ENCODE measurements at places on chromosomes 3 and 15. TPM values are rescaled to one million over a fixed set of nuclear protein-coding genes. Genes with fewer than 3 reads are reported as not detected.

DNA sequence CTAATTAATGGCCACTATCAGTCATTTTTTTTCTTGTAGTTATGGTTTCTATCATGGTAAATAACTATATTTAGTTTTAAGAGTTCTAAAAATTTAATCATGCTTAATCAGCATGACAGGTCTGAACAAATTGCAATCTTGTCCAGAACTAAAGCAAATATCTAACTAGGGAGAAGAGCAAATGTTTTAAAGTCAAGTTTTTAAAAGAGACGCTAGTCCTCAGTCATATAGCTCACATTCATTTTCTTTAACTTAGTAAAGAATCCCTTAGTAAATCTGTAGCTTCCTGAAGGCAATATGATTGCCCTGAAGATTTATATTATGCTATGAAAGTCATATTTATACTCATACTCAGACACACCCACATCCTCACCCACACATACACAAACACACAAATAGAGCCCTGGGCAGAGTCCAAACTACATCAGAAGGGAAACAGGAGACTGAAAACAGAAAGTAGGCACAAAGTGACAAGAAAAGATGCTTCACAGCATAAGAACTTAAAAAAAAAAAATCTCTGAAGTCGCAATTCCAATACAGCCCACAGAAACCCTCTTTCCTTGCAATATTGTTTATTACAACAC is 1149.1 kb downstream of the SI start:
- no peaks in the 10 kb centered on the region for H3K36me3 ChIP-seq
- no peak overlapping the region for H3K4me3 ChIP-seq
- no peaks in the 10 kb centered on the region for H3K4me1 ChIP-seq

GRCh38 chr15:81491414-81492096 is 117.5 kb upstream of the TMC3 start:
- H3K4me3 ChIP-seq = no peak overlapping the region
- no peak for DNase-seq
- peaks cover 4% of the 10 kb centered on the region for H3K4me1 ChIP-seq
- no peaks in the 10 kb centered on the region for H3K27me3 ChIP-seq
- no peaks in the 10 kb centered on the region for H3K36me3 ChIP-seq

GRCh38 chr3:40207796-40208195 is 101.7 kb upstream of the EIF1B start:
- H3K4me1 ChIP-seq = no peaks in the 10 kb centered on the region
- no peak overlapping the region for H3K27ac ChIP-seq
- H3K4me3 ChIP-seq = no peak overlapping the region
- no peaks in the 10 kb centered on the region for H3K36me3 ChIP-seq
- no peaks in the 10 kb centered on the region for H3K27me3 ChIP-seq

- DNase-seq = no peak
- H3K4me1 ChIP-seq = no peaks in the 10 kb centered on the region
- no peak overlapping the region for H3K27ac ChIP-seq
- no peaks in the 10 kb centered on the region for H3K36me3 ChIP-seq
- no peaks in the 10 kb centered on the region for H3K27me3 ChIP-seq
These were observed 524.1 kb upstream of the CFAP20DC start for GRCh38 chr3:59573911-59574310.

GRCh38 chr3:102124282-102124681 is 275.0 kb downstream of the NFKBIZ start:
- H3K36me3 ChIP-seq = no peaks in the 10 kb centered on the region
- no peaks in the 10 kb centered on the region for H3K4me1 ChIP-seq
- DNase-seq = no peak
- no peak overlapping the region for H3K4me3 ChIP-seq
- no peak overlapping the region for H3K27ac ChIP-seq

DNA sequence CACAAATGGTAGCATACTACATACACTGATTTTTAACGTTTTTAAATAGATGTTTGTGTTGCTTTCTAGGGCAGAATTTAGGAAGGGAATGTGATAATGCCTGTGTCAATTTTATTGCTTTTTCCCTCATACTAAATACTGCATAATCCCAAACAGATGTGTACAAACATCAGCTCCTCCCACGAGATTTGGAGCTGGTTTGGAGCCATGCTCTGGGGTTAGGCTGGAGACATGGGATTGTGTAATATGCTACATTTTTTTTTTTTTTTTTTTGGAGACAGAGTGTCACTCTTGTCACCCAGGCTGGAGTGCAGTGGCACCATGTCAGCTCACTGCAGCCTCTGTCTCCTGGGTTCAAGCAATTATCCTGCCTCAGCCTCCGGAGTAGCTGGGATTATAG is 80.1 kb downstream of the EBLN2 start:
- H3K4me1 ChIP-seq = no peaks in the 10 kb centered on the region
- no peak for DNase-seq
- no peak overlapping the region for H3K27ac ChIP-seq
- no peaks in the 10 kb centered on the region for H3K36me3 ChIP-seq
- H3K27me3 ChIP-seq = no peaks in the 10 kb centered on the region
- H3K4me3 ChIP-seq = no peak overlapping the region

GRCh38 chr3:37946531-37946889 is 44.1 kb upstream of the VILL start:
- no peak overlapping the region for H3K27ac ChIP-seq
- no peaks in the 10 kb centered on the region for H3K36me3 ChIP-seq
- H3K27me3 ChIP-seq = no peaks in the 10 kb centered on the region
- H3K4me3 ChIP-seq = no peak overlapping the region

GRCh38 chr3:13452490-13453335 is 27.4 kb upstream of the HDAC11 start:
- H3K36me3 ChIP-seq = no peaks in the 10 kb centered on the region
- DNase-seq = peak; percentile 61
- no peak overlapping the region for H3K27ac ChIP-seq
- H3K4me1 ChIP-seq = no peaks in the 10 kb centered on the region
- no peaks in the 10 kb centered on the region for H3K27me3 ChIP-seq

DNA sequence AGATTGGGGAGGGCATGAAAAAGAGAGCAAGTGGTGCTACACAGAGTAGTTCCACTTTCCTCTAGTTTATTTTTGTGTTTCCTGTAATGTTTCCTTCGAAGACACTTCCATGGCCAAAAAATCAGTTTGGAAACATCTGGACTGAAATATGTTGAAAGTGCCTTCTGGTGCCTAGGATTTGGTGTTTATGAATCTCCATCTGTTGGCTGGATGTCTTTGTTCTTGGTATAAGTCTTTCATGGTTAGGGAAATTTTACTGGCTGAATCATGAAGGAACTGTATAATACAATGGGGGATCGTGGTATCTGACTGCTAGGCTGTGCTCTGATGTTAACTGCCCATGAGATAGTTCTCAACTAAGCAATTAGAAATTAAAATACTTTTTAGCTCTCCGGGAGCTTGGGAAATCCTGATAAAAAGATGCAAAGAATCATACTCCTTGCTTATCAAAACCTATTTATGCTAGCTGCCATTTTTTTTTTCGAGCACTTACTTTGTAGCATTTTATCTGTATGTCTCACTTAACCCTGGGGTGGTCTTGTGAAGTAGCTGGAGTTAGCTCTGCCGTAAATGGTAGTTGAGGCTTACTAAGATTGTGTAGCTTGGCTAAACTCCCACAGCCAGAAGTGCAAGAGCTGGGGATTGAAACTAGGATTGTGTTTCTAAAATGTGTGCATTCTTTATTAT is 21.9 kb downstream of the AKAP13 start:
- no peak overlapping the region for H3K27ac ChIP-seq
- DNase-seq = peak; percentile 51
- H3K4me3 ChIP-seq = no peak overlapping the region
- no peaks in the 10 kb centered on the region for H3K27me3 ChIP-seq
- peaks cover 43% of the 10 kb centered on the region for H3K4me1 ChIP-seq

DNA sequence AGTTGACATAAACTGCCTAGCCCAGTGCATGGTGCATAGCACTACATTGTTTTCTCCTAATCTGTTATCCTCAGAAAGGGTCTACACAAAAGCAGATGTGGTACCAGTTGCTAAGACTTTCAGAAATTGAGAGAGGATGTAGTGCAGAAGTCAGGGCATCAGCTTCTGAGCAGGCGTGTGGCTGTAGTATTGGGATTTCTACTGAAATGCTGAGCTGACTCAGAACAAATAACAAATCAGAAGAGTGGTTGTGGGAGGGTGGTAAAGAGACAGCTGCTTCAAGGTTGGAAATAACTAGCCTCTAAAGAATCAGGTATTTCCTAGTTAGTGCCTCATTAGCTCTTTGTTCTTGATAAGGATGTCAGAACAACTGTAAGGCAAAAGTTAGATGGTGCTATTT is 161.3 kb downstream of the AKAP13 start:
- no peak overlapping the region for H3K27ac ChIP-seq
- peaks cover 6% of the 10 kb centered on the region for H3K4me1 ChIP-seq
- no peaks in the 10 kb centered on the region for H3K27me3 ChIP-seq
- DNase-seq = no peak
- H3K4me3 ChIP-seq = no peak overlapping the region

The EXD1 gene
- total RNA-seq = not detected

The PATL2 gene
- total RNA-seq = not detected

The CHRFAM7A gene
- total RNA-seq = 7.1 TPM

The C2CD4A gene
- 1.1 TPM for total RNA-seq

The SNX22 gene
- 0.14 TPM for total RNA-seq

Data from endothelial cell of umbilical vein (primary cell).